ENCODE measurements at places on chromosomes 1 and 21. TPM values are rescaled to one million over a fixed set of nuclear protein-coding genes. Genes with fewer than 3 reads are reported as not detected.

The EFNA3 gene
- total RNA-seq, result 1.6 TPM

The TAS1R3 gene
- 0.16 TPM for total RNA-seq

The CLCA2 gene
- 1.6 TPM for total RNA-seq

The HSD3B1 gene
- not detected for total RNA-seq

The DCST1 gene
- 0.44 TPM for total RNA-seq

The RUNX1 gene
- 165 TPM for total RNA-seq

The CRYAA gene
- total RNA-seq, result not detected

The MCL1 gene
- 535 TPM for total RNA-seq

The NUP210L gene
- total RNA-seq, result under 0.01 TPM

The KIAA1614 gene
- total RNA-seq, result 2.3 TPM

The S100A7 gene
- total RNA-seq, result not detected

The RIPPLY3 gene
- not detected for total RNA-seq

The GBP1 gene
- total RNA-seq, result 58.0 TPM

The MATN1 gene
- total RNA-seq, result not detected

The CELA2B gene
- not detected for total RNA-seq

All from breast epithelium (tissue), 4 donors.